ENCODE measurements at places on chromosomes 5 and 9.

- DNase-seq = no peak
These were observed 230.8 kb upstream of the IRX4 start for GRCh38 chr5:2113348-2114131.

DNA sequence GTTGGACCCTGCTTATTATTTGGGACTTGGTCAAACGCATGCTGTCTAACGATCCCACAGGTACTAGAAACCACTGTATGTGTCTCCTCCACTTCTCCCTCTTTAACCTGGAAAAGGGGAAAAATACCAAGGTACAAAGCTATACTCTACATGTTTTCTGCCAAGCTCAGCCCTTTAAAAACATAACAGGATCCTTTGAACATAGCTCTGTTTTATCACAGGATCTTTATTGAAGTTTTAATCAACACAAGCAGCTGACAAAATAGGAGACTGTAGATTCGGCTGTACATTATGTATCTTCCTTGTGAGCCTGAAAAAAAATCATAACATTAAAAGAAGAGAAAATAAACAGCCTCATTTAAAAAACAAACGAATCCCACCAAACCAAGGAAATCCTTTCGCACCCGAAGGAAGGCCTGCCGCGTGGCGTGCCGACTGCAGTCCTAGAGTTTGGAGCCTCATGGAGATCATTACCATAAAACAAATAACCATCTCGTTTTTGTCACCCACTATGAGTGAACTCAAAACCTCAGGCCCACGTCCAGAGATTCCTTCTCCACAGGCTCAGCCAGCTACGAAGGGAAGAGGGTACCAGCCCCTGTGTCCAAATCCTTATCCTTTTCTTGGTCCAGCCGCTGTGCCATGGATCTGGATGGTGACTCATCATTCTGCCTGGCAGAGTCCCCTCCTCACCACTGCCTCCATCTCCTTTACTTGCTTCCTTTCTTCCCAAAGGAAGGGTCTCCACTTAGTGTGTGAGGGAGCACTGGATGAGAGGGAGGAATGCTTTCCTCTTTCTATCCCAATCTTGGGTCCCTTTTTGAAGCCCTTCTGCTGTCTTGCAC, 651.1 kb downstream of the CCDC171 start:
- DNase-seq = no peak

DNA sequence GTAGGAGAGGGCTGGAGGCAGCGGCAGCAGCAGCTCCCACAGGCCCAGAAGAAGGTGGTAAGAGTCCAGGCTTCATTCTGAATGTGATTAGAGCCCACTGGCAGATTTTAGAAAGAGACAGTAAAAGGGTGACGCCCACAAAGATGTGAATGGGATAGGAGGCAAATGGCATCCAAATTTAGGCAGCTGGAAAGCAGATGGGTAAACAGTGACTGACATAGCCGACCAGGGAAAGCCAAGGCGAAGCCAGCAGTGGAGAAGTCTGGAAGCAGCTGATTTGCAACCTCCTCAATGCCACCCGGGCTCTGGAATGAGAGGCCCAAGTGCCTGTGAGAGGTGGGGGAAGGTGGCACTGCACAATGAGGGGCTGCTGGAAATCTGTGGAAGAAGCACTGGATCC, 103.3 kb downstream of the C5orf15 start:
- no peak for DNase-seq

DNA sequence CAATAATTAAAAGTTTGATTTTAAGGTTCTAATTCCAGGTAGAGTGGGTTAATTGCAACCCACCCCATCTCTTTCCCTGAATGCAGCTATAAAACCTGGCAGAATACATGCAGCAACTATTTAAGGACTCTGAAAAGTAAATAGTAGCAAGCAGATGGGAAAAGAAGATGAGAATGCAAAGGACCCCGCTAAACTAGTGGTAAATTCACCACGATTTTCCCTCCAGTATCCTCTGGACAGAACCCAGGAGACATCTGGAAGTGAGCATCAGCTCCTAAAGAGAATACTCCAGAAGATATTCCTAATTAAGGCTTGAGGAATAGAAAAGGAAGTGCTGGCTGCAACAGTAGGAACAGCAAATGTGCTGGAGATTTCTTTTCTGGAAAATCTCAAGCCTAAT, 170.9 kb downstream of the FRMD3 start:
- DNase-seq = no peak

DNA sequence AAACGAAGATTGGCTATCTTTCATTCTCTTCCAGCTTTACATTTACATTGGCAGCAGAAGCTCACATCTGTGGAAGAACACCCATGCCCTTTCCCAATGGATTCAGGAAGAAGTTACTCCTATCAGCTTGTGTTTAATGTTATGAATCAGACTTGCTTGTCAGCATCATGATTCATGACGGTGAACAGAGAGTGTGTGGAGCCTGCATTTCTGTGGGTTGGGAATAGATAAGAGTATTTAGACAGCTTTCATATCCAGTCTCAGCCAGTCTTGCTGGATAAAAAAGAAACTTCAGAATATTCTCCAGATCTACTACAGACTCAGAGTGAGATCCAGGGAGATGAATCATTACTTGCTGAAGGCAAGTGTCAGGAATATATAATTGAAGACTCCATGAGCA, 812.9 kb upstream of the ZNF608 start:
- no peak for DNase-seq

- DNase-seq = no peak
These were observed 24.5 kb upstream of the FOCAD start for GRCh38 chr9:20659474-20659967.

DNA sequence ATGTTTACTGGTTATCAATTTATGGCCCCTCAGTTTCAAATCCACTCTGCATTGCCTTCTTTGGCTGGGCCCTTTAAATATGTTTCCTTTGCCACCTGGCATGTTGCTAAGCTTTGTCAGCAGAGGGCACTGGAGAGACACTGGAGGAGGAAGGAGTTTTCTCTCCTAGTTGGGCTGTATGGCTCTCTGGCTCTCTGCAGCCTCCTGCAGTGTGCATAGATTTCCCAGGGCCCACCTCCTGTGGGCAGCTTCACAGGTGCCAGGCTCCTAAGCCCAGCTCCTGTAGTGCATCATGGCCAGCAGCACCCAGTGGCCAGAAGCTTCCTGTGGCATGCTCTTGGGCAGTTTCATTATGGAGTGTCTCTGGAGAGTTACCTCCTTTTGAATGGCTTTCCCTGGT, 23.3 kb downstream of the CAVIN4 start:
- no peak for DNase-seq

GRCh38 chr9:88974641-88975040, 16.6 kb upstream of the S1PR3 start:
- DNase-seq = no peak

- DNase-seq = no peak
These were observed 7.7 kb upstream of the CEP72 start for GRCh38 chr5:604391-604831.

DNA sequence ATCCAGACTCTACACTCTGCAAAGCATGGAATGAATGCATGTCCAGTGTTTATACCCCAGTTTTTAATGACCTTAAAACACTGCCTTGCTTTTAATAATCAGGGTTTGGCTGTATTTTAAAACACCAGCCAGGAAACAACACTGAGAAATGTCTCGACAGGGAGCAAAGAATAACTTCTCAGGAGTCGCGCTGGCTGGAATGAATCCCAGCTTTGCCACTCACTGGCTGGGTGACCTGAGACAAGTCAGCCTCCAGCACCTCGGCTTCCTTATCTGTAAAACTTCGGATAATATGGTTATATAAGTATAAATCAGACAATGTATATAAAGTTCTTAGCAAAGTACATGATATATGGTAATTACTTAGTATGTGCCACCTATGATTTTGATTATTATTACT, 505.0 kb downstream of the SPOCK1 start:
- no peak for DNase-seq

- DNase-seq = no peak
These were observed 103.5 kb downstream of the CDC42SE2 start for GRCh38 chr5:131367219-131367860.

DNA sequence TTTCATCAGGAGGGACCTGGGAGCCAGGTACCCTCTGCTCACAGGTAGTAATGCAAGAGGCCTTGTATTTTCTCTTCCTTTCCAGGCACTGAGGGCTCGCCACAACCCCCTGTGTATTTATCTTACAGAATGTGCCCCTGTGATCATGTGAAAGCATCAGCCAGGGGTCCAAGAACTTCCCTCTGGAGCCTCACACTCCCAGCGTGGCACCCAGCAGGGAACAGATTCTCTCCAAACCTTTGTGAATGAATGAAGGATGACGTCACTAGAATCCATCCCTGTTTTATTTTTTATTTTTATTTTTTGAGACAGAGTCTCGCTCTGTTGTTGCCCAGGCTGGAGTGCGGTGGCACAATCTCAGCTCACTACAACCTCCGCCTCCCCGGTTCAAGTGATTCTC, 107.3 kb upstream of the IER5L start:
- DNase-seq = no peak

- no peak for DNase-seq
These were observed 72.1 kb downstream of the MRPL36 start for GRCh38 chr5:1727571-1727970.

GRCh38 chr5:9370256-9370655, 175.6 kb downstream of the SEMA5A start:
- no peak for DNase-seq

DNA sequence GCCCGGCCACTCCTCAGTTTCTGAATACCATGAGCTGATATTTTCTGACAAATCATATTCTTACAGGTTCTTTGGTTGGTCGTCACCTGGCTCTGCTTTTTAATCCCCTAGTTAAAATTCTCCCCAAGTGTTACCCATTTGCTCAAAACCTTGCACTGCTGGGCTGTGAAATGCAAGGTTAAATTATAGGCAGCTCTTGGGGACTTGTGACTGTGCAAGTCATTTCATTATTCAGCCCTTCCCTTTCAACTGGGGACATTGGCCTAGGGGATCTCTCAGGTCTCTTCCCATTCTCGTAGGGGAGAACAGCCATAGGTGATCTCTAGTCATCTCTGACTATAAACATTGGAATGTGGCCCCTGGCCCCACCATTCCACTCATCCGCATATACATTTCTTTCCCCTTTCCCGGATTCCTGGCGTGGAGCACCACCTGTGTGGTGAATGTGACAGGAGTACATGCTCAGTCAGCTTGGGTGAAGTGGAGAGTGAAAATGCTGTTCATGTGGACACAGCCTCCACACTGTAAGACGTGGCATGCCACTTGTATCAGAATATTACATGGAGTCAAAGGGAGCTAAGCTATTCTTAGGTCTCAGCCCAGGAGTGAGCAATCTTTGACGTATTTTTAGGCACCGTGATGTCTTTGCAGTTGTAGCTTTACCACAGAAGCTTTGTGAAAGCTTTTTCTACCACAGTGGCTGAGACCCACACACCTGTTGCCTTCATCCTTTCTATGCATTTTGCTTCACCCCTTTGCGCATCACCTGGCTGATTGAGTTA, 386.7 kb downstream of the KDM4C start:
- DNase-seq = no peak

GRCh38 chr5:172637110-172637580, 3.9 kb upstream of the NEURL1B start:
- DNase-seq = no peak

GRCh38 chr5:54680998-54681397, 163.4 kb downstream of the SNX18 start:
- DNase-seq = no peak

GRCh38 chr5:159990506-159990905, 18.4 kb upstream of the TTC1 start:
- DNase-seq = no peak

- DNase-seq = no peak
These were observed 81.1 kb upstream of the RORB start for GRCh38 chr9:74415995-74416394.

DNA sequence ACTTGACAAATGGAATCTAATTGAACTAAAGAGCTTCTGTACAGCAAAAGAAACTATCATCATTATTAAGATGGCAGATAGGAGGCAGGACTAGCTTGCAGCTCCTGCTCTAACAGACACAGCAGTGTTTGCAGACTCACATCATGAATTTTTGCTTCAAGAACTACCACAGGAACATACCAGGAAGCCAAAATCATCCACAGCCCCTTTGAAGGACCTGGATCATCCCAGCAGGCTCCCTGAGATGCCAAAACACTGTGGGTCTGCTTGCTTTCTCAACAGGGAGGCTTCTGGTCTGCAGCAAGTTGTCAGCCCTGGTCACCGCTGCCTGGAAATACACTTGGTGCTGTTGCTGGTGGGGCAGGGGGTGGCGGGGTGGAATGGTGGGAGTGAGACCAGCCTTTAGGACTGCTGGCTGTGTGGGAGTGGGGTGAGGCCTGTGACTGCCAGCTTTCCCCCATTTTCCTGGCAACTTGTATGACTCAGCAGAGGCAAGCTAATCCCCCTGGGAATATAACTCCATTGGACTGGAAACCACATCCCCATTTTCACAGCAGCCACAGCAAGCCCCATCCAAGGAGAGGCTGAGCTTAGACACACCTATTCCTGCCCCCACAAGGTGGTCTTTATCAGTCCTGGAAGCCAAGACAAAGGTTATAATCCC, 533.8 kb upstream of the CYLC2 start:
- DNase-seq = no peak

GRCh38 chr5:157263496-157264090, 2.3 kb upstream of the CYFIP2 start:
- DNase-seq = no peak

GRCh38 chr9:7921545-7922197, 122.1 kb upstream of the DMAC1 start:
- DNase-seq = no peak

GRCh38 chr9:124477648-124478285, 27.5 kb downstream of the ADGRD2 start:
- no peak for DNase-seq

DNA sequence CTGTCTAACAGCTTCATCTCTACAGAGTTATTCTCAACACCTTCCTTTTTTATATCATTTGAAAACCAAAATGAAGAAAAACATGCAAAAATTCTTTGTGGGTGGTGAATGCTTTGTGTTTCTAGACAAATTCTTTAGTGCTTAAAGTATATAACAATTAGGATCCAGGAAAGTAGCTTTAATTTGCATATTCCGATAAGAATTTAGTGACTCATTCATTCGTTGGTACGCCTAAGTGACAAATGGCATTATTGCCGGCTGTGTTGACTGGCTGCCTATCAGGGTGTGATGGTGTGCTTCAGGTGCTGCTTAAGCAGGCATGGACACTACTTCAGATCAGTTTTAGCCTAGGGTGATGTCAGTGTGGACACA, 35.2 kb downstream of the LMNB1 start:
- no peak for DNase-seq

GRCh38 chr5:78505860-78506259, 142.7 kb downstream of the LHFPL2 start:
- no peak for DNase-seq

DNA sequence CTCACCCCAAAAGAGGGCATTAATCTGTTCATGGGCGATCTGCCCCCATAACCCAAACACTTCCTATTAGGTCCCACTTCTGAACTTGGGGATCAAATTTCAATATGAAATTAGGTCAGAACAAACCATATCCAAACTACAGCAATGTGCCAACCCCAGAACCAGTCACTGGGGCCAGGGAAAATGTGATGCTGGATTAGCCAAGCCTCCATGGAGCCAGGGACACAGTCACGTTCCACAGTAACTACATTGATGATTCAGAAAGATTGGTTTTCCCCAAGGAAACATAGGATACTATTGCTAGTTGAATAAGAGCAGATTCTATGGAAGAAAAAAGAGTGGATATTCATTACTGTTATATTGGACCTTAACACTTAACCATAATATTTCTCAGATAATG, 84.2 kb downstream of the GIN1 start:
- no peak for DNase-seq

- no peak for DNase-seq
These were observed 29.4 kb downstream of the NANS start for GRCh38 chr9:98085944-98086343.

- DNase-seq = no peak
These were observed 52.6 kb downstream of the NDUFS4 start for GRCh38 chr5:53613061-53613460.
